LoVo (cell line): ENCODE measurements at places on chromosomes 4 and X.

DNA sequence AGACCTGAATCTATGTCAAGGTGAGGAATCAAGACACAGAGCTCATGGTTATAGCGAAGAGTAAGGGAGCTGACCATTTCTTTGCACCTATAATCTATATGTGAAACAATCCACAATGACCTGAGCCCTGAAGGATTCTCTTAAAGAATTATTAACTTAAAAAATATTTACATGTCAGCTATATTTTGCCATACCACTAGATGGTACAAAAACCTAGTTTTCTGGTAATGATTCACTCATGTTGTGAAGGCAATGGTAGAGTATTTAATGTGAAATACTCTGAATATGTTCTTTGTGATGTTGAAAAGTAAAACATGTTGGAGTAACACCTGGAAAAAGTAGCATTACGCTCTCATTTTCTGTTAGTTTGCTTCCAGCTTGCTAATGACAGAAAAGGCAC lies 40.0 kb downstream of the VGLL1 start:
- DNase-seq = no peak

DNA sequence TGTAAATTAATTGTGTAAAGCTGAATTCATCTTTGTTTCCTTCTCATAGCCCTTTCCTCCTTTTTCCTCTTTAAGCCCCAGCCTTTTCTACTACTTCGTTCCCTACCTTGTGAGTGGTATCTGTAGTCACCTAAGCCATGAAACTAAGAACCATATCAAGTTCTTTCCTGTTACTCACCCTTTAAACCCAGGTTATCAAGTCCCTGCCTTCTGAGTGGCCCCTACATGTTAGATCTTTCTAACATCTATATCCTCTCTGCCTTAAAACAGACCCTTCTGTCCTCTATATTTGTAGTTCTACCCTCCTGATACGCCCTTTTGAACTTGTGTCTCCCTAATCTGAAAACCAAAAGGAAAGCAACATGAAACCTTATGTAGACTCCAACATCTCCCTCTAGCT lies 7.2 kb downstream of the AP1AR start:
- DNase-seq = no peak

DNA sequence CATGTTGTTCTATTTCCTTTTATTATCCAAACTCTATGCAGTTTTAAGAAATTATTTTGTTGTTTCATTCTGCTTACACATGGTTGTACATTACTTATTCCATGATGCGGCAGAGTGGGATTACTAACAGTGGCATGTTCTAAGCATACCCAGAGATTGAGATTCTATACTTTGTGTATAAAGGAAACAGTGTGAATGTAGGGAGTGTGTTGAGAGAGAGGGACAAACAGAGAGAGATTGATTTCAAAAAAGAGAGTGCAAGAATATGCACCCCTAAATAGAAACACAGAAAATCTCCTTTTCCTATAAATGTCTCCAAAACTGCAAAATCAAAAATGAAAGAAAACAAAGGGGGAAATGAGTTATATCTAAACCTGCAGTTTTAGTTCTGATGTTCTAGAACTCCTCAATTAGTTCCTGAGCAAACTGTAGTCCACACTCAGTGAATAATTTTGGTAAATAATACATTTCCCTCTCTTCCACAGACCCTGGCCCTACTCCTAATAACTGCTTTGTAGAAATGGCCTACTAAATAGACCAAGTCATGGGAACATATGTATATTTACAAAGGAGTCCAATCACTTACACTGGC lies 31.0 kb downstream of the SLC9B1 start:
- DNase-seq = no peak

- no peak for DNase-seq
These were observed 22.1 kb downstream of the BEX3 start for GRCh38 chrX:103398421-103398864.

- no peak for DNase-seq
These were observed 10.1 kb upstream of the MAGEA8 start for GRCh38 chrX:149870840-149871239.

GRCh38 chrX:155086961-155087735 lies 15.8 kb downstream of the BRCC3 start:
- no peak for DNase-seq

DNA sequence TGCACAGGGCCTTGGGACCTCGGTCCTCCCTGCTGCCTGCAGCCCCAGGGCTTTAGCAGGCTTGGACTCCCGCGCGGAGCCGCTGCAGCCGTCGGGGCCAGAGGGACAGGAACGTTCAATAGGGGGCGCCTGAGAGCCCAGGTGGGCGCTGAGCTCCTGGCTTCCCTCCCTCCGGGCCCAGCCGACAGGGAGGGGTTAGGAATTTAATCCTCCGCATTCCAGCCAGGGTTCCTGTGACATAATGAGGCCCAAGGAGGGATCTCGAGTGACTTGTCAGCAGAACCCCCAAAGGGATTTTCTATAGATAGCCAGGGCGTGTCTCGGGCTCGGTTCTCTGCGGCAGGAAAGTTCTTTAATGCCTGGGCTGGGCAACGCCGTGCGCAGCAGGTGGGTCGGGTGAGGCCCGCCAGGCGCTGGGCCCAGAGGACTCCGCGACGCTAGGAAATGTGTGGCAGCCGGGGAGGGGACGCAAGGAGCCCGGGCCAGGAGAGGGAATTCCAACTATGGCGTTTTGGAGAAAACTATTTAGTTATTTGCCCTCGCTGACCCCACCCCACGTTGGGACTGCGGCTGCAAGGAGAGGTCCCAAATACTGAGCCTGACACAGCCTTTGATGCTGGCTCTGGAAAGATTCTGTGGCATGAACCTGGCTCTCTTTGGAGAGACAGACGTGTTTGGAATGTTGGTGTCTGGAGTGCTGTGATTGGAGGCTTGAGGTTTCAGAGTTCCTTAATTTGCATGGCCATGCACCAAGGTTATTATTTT lies 285.2 kb upstream of the GATB start:
- peak; percentile 65 for DNase-seq

DNA sequence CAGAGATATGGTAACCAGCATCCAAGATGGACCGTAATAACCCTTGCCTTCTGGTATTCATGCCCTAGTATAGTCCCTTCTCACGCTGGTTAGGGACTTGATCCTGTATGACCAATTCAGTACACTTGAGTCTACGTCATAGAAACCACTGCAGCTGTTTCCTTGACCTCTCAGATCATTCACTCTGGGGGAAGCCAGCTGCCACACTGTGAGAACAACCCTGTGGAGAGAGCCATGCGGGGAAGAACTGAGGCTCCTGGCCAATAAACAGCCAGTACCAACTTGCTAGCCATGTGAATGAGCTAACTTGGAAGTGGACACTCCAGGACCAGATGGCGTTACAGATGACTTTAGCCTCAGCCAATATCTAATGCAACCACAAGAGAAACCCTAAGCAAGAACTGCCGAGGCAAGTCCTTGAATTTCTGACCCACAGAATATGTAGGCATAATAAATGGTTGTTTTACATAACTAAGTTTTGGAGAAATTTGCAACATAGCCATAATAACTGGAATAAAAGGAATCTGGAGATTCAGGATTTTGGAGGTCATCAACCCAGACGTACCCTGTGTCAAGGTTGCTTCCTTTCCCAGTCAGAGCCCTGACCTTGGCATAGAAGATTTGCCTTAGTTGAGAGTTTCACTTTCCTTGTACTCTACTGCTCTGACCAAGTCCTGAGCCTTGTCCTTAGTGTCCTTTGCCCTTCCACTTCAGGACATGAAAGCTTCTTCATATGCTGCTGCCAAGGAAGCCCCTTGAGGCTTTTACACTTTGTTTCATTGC lies 87.3 kb upstream of the ZNF81 start:
- DNase-seq = no peak

- DNase-seq = no peak
These were observed 609.5 kb upstream of the FAT1 start for GRCh38 chr4:187333151-187333550.

DNA sequence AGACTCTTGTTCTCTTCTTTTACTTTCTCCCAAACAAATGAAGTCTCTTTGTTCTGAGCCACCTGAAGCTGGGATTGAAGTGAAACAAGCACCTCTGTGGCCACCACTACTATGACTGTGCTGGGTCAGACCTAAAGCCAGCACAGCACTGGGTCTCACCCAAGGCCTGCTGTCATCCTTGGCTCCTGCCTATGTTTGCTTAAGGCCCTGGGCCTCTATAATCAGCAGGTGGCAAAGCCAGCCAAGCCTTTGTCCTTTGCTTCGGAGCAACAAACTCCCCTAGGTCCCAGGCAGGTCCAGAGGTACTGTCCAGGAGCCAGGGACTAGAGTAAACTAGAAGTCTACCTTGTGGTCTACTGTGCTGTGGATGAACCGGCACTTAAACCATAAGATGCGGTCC lies 220.6 kb upstream of the ARSJ start:
- DNase-seq = no peak

- no peak for DNase-seq
These were observed 215.8 kb upstream of the SFRP2 start for GRCh38 chr4:154004507-154005170.

GRCh38 chrX:71911731-71912050 lies 1.0 kb downstream of the NHSL2 start:
- no peak for DNase-seq

DNA sequence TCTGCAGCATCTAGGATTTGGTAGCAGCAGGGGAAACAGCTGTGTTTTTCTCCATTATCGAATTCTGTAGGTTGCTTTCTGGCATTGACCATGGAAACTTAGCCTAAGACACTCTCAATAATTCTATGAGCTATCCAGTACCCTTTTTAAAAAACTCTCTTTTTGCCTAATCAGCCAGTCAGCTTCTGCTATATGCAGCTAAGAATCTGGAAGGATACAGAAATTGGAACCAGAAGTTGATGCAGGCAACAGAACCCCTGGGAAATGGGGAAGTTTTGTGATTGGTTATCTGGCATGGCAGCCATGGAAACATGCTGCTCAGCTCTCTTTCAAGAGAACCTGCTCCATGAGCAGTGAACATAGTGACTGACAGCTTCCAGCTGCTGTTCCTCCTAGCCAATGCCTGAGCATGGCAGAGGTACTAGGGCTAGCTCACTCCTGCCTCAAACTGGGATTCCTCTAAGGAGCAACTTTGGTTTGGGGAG lies 417.6 kb upstream of the MAOA start:
- no peak for DNase-seq

DNA sequence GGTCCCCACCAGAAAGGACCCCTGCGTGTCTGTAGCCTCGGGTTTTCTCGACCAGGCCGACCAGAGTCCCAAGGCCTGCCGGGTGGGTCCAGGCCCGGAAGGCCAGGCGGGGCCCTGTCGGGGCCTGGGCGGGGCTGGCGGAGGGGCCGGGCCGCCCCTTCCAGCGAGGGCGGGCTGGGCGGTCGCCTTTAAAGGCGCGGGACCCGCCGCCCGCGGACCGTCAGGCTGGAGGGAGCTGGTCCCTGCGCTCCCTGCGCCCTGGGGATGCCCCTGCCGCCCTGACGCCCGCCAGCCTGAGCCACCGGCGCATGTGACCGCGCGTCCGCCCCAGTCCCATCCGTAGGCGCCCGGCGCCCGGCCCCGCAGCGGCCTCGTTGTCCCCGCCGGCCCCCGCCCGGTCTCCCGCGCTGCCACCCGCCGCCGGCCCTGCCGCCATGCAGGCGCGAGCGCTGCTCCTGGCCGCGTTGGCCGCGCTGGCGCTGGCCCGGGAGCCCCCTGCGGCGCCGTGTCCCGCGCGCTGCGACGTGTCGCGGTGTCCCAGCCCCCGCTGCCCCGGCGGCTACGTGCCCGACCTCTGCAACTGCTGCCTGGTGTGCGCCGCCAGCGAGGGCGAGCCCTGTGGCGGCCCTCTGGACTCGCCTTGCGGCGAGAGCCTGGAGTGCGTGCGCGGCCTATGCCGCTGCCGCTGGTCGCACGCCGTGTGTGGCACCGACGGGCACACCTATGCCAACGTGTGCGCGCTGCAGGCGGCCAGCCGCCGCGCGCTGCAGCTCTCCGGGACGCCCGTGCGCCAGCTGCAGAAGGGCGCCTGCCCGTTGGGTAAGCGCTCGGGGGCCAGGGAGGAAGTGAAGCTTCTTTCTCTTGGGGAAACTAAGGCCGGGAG lies at the start of gene HTRA3:
HTRA3 (plus strand) TSS at position 220 of the 883 bp plus-strand sequence; CDS start at position 435, 215 bp downstream.
- DNase-seq = no peak

DNA sequence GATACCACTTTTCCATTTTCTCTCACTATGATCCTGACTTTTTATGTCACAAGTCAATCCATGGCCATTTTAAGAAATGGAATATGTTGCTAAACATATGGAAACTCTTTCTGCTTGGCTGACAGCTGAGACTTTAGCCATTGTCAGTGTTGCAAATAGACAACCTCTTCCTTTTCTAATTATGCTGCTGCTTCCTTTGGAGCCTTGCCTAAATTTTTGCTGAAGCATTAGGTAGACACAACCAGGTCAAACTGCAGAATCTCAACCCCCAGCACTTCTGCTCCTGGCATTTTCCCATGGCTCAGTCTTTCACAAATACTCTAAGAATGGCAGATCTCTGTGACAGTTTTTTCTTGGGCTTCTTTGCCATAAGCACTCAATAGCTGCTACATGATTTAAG lies 543.3 kb downstream of the GRID2 start:
- no peak for DNase-seq

GRCh38 chrX:39609941-39610340 lies 487.8 kb downstream of the BCOR start:
- DNase-seq = no peak

DNA sequence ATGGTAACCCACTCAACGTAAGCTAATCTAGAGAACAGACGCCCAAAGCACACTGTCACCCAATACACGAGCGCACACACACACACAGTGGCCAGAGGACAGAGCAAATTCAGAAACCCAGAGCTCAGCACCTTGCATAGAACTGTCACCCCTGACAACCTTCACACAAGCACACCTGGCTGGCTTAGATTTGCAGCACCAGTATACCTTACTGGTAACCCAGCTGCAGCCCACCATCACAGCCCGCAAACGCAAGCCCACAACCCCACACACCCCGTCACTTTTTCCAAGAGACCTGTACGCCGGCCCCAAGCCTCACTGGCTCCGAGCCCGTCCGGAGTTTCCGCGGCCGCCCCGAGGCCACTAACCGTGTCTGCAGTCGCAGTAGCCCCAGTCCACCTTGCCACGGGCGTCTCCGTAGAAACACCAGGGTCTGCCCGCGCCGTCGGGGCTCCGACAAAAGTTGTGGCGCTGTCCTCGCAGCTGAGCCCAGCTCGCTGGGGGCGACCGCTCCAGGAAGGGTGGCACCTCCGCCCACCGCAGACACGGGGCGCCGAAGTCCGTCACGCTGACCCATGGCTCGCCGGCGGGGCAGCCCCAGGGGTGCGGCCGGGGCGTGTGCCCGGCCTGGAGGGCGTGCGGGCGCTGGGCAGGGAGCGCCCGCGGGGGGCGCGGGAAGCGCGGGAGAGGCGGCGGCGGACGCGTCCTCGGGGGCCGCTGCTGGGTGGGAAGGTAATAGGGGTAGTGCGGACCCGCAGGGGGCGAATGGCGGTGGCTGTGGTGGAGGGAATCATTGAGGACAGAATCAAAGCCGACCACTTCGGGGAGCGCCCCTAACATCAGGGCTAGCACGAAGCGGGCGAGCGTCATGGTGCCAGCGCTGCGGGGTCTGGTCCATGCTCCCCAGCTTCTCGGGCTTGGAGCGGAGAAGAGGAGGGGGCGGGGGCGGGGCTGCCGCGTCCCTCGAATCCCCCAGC lies 664 bp downstream of the PRSS12 start:
- DNase-seq = peak; percentile 32

DNA sequence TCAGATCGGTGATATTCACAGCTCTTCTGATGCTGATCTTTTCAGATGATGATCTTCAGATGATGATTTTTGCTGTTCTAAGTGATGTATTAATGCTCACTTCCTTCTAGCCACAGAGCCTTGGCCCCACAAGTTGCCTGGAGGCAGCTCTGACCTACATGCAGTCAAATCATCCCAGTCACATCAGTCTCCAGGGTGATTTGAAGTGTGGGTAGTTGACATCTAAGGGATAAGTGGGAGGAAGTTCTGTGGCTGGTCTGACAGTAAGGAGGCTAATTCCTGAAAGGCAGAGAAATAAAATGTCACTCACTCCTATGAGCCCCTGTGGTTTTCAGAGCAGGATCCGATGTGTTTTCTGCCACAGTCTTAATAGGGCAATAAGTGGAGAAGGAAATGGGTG lies 79.8 kb upstream of the RPL34 start:
- DNase-seq = no peak
